T-helper 17 cell (primary cell): ENCODE measurements at places on chromosomes 1 and 21. TPM values are rescaled to one million over a fixed set of nuclear protein-coding genes. Genes with fewer than 3 reads are reported as not detected.

- DNase-seq = no peak
These were observed 17.5 kb downstream of the MAB21L3 start for GRCh38 chr1:116128664-116129063.

Gene NPHS2
- total RNA-seq = not detected

- DNase-seq = no peak
These were observed 54.0 kb downstream of the CAPN9 start for GRCh38 chr1:230800891-230801840.

DNA sequence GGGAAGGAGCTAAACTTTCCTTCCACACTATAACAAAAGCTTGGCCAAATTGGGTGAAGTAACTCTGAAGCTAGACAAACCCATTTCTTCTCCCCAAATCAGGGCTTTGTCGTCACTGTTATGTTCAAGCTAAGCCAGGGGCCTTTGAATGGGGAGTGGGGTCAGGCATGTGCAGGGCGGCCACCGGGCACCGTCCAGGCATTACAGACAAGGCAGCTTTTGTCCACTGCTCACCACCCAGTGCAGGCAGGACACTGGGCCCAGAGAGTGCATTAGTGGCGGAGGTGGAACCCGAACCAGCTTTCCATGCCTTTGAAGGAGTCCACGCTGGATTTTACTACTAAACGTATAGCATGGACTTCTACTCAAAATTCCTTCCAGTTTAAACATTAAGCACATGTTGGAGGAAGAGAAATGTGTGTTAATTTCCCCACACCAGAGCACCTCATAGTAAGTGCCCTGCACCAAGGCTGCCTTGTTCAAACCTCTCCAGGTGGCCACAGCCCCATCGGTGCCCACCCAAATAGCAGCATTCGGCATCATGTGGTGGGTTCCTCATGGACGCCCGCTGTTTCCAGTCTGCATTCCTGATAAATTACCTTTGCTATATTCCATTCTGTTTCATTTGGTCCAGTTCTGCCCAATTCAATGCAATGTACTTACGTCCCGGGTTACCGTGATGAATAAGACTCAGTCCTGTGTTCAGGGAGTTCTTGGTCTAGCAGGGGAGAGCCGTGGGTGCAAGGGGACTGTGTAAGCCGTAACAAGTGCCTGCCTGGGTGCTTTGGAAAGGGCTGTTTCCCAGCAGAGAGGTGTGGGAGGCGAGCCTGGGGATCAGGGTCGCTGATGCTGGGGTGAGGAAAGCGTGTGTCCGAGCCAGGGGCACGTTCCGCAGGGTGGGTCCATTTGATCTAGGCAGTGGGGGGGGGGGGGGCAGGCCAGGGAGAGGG is 1.6 kb downstream of the UBASH3A start:
- no peak for DNase-seq

Gene NBPF14
- 25.8 TPM for total RNA-seq

Gene DCDC2B
- not detected for total RNA-seq

Gene ASCL5
- total RNA-seq = 0.27 TPM

DNA sequence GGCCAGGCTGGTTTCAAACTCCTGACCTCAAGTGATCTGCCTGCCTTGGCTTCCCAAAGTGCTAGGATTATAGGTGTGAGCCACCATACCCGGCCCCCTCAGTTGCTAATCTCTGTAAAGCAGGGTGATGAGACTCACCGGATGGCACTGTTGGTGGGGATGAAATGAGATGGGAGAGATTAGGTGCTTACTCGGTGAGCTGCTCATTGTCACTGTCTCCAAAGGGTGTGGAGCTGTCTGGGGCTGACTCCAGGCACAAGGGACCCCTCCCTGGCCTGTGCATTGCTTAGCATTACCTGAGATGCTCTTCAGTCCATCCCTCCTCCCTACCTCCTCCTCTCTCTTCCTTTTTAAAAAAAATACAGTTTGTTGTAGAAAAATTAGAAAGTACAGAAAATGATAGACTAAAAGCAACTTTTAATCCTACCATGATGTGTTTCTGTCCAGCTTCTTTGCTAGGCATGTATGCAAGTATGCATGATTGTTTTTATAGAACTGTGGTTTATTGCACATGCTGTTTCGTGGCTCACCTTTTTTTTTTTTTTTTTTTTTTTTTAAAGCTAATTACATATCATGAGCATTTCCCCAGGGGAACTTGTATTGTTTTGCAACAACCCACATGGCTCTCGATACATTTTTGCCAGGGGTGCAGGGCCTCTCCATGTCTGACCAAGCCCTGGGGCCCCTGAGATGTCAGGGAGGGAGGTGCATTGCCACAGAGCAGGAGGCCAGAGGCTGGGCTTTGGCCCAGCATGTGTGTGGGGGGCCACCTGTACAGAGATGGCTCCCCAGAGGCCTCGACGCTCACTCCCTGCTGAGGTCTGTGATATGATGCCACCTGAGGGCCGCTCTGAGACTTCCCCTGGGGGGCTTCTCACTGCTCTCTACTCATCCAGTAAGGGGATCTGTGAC is 55.4 kb downstream of the ARHGEF10L start:
- DNase-seq = no peak

- no peak for DNase-seq
These were observed 64.2 kb upstream of the ADAM30 start for GRCh38 chr1:119960501-119960900.

DNA sequence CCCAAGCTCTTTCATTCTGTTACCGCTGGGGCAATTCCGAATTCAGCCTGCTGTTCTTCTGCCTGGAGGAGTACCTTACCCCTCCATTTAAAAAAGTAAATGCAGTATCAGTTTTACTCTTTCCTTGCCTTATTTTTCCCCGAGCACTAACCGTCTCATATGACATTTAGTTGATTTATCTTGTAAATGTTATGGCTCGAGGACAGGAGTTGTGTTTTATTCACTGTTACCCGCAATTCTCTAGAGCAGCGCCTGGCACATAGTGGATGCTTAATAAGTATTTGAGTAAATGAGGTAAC is 425 bp upstream of the TADA1 start:
- DNase-seq = no peak

- no peak for DNase-seq
These were observed 4.9 kb upstream of the MACF1 start for GRCh38 chr1:39199593-39199992.

- DNase-seq = no peak
These were observed 125.9 kb downstream of the HFM1 start for GRCh38 chr1:91278754-91279153.

Gene PADI1
- total RNA-seq = not detected

DNA sequence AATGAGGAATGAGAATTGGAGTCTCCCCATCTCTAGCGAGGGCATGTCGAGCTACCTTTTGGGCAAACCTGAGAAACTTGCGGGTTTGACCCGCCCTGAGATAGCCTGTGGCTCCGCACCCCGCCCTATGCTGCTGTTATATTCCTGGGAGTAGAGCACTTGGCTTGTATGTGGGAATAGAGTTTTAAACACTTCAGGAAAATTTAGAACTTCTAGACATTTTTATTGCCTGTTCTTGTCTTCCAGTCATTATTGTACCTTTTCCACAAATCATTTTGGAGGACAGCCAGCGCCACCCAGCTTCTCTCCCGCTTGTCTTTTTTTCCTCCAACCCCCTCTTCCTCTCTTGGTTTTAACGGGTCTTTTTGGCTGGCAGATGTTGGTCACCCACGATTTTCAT is 738 bp downstream of the GNPAT start:
- no peak for DNase-seq

- DNase-seq = no peak
These were observed 1211.6 kb upstream of the ADGRL4 start for GRCh38 chr1:80218112-80218511.

DNA sequence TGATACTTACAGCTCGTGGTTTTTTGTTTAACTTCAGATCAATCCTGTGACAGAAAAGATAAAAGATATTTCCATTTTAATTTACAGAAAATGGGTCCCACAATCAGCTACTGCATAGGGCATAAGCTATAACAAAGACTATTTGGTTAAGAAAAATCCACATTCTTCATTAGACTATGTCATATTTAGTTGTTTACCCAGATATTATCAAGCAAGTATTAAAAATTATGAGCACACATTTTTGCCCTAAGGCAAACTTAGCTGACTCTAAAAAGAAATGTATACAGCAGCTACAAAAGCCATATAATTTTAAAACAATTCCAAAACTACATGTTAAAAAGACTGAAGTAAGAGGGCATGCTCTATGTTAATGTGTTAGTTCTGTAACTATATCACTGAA is 18.7 kb downstream of the MEAF6 start:
- DNase-seq = no peak

DNA sequence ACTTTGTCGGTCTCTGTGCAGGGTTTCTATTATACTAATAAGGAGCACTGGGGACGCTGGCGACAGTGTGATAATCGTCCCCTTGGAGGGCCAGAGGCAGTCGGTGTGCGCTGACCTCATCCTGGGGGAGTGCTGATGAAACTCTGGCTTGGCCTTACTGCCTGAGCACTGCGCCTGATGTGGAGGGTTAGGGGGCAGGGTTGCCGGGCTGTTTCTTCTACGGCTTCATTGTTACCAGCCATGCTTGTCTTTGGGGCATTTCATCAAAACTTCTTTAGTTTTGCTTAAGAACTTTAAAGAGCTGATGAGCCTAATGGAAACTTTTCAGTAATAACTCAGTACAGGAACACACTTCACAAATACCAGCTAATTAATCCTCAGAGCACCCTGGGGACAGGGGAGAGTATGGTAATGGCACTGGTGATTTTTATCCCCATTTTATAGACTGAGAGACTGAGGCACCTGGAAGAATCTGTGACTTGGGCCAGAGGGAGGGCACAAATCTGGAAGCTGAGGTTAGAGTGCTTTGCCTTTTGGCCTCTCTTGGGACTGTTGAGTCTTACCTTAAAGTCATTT is 81.8 kb downstream of the PEX14 start:
- no peak for DNase-seq

Gene SLC30A10
- not detected for total RNA-seq

Gene HSPB7
- total RNA-seq = not detected

- DNase-seq = peak; percentile 5
These were observed 27.3 kb downstream of the COL6A2 start for GRCh38 chr21:46124926-46125845.

Gene POU3F1
- total RNA-seq = not detected

GRCh38 chr1:163770265-163770664 is 448.5 kb downstream of the NUF2 start:
- no peak for DNase-seq

- no peak for DNase-seq
These were observed 862.0 kb upstream of the CXADR start for GRCh38 chr21:16650714-16651366.

Gene LAMB3
- total RNA-seq = 0.37 TPM

- no peak for DNase-seq
These were observed 79.2 kb downstream of the SMYD2 start for GRCh38 chr1:214360116-214360515.

- no peak for DNase-seq
These were observed 167.3 kb downstream of the ZZZ3 start for GRCh38 chr1:77514921-77515776.

Gene RSPO1
- not detected for total RNA-seq
